GOT3 (cell line): ENCODE measurements at places on chromosomes 1 and 21.
A peak's percentile ranks its signal among the peaks of the same experiment; 100 is the strongest.

DNA sequence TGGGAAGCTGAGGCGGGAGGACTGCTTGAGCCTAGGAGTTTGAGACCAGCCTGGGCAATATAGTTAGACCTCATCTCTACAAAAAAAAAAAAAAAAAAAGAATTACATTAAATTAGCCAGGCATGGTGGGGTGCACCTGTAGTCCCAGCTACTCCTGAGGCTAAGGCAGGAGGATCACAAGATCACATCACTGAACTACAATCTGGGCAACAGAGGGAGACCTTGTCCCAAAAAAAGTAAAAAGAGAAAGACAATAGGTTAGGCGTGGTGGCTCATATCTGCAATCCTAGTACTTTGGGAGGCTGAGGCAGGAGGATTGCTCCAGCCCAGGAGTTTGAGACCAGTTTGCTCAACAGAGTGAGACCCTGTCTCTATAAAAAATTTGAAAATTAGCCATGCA lies 130.3 kb downstream of the TIAM1 start:
- no peak for DNase-seq

DNA sequence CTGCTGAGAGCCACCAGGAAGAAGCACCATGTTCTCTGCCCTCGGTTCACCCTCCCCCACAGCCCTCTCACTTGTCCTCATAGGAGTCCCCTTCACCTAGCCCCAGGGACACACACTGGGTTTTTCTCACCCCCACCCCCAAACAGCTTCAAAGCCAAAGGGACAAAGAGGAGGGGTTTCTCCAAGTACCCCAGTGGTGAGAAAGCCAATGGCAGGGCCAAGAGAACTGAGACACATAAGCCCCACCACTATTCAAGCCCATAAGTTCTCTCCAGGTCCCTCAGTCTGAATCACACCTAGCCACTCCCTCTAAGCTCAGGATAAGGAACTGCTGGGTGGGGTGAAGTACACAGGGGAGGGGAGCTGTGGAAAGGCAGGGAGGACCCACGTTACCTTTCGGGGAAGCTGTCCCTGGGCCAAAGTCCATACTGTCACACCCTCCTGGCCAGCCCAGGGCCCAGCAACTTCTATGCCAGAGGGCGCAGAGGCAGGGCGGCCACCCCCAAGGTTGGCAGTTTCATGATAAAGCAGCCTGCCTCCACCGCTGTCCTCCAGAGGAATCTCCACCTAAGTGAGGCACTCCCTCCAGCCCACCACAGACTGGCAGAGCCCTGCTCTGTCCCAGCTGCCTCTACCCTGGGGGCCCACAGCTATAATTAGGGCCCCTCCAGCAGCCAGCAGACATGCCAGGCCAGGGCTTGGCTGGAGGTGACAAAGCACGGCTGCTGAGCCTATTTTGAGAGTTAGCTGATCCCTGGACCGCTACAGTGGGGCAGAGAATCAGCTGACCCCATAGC lies 39.0 kb upstream of the PPP1R15B start:
- DNase-seq: no peak

- no peak for DNase-seq
Observed at GRCh38 chr1:63968663-63969440, 195.0 kb downstream of the ROR1 start.

DNA sequence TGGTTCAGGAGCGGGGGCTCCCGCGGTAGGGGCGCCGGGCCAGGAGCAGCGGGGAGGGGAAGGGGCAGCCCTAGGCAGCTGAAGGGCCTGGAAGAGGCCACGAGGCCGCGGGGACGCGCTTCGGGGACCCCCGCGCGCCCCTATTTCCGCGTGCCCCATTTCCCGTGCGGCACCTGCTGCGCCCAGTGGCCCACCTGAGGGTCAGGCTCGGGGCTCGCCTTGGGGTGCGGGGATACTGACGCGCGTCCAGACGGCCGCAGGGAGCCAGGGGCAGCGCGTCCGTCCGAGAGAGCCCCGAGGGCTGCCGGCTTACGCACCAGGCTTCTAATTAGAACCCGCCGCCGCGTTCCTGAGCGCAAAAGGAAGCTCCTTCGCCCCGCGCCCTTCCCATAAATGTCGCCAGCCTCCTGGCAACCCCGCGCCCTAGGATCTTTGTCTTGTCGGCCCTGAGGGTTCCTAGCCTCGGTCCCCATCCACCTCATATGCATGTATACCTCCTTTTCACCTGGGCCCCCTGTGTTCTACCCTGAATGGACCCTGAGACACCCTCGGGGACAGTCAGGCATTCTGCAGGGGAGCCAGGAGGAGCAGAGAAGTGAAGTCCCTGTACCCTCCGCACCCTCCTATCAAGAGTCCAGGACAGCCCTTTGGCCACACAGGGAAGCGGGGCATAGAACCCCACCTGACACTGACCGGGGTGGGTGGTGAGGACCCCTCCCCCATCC lies 1.8 kb downstream of the WNT3A start:
- no peak for DNase-seq

DNA sequence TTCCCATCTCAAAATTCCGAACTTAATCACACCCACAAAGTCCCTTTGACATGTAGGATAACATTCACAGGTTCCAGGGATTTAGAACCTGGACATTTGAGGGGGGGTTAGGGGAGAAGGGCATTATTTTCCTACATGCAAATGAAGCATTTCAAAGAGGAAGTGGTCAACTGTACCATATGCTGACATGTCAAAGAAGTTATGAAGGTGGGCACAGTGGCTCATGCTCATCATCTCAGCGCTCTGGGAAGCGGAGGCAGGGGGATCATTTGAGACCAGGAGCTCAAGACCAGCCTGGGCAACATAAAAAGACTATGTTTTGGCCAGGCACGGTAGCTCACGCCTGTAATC lies 35.7 kb downstream of the PTP4A2 start:
- DNase-seq: no peak

DNA sequence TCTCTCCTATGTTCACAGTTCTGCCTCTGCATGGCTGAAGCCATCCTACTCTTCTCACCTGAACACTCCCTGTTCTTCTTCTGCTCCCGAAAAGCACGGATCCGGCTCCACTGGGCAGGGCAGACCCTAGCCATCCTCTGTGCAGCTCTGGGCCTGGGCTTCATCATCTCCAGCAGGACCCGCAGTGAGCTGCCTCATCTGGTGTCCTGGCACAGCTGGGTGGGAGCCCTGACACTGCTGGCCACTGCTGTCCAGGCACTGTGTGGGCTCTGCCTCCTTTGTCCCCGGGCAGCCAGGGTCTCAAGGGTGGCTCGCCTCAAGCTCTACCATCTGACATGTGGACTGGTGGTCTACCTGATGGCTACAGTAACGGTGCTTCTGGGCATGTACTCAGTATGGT lies 1.8 kb downstream of the CYB561D1 start:
- DNase-seq: no peak

DNA sequence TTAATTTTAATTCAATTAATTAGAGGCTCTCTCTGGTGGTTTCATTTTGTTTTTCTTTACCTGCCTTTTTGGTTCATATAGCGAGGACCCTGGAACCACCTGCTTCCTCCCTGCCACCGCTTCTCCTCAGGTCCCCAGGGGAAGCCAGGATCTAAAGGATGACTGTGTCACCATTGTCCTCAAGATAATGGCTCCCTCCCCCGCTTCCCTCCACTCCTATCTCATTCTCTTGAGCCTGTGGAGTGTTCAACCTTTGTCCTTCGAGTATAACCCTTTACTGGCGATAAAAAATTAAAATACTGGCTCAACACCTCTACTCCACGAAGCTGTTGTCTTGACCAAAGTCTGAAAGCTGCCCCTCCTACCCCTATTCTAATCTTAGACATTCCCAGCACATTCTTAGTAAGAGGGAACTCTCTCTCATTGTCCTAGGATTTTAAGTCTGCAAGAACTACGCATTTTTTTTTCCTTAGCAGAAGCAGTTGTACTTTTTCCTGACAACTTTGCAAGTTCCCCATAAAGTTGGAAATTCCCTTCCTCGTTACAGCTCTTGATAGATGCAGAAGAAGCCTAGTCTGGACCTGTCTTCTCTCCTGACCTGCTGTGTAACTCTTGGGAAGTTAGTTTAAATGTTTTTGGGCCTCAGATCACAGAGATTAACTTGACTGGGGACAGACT lies 12.6 kb upstream of the MAPKAPK2 start:
- DNase-seq: no peak

DNA sequence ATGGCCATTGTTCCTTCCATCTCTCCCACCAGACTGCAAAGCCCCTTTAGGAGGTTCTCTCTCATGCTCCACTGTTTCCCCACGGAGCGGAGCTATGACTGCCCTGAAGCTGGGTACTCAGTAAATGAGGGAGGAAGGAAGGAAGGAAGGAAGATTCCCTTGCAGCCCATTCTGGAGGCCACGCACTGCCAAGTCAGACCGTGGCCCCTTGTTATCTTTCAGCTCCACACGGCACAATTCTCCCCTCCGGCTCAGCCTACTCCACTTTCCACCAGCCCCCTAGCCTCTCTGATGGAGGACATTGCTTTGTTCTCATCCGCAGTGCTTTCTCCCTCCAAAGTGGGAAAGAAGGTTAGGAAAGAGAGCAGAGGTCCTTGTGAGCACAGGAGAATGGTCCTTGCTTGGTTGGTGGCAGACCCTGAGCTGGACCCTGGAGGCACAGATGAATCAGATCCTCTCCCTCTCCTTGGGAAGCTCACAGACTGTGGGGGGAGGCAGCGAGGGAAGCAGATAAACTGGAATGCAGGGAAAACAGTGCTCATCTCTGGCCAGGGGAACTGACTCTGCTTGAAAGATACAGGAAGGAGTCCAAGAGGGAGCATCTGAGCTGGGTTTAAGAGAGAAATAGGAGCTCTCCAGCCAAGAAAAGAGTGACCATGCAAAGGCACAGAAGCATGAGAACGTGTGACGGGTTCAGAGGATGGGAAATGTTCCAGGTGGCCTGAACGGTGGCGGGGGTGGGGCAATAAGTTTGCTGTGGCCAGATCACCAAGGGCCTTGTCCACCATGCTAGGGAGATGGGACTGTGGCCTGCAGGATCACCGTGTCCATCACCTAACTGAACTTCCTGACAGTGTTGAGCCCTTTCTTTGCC lies 52.6 kb downstream of the GLIS1 start:
- no peak for DNase-seq

DNA sequence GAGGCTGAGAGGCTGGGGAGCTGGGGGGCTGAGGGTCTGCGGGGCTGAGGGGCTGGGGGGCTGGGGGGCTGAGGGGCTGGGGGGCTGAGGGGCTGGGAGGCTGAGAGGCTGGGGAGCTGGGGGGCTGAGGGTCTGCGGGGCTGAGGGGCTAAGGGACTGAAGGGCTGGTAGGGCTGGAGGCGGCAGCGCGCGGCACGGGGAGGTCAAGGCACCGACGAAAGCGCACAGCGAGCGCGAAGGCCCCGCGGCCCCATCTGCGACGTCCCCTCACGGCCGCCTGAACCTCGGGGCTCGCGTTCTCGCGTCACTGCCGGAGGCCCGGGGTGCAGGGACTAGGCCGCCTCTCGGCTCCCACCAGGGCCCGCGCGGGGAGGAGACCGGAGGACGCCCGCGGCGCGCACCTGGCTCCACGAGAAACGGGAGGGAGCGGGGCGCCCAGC lies 356 bp downstream of the INTS11 start:
- no peak for DNase-seq

DNA sequence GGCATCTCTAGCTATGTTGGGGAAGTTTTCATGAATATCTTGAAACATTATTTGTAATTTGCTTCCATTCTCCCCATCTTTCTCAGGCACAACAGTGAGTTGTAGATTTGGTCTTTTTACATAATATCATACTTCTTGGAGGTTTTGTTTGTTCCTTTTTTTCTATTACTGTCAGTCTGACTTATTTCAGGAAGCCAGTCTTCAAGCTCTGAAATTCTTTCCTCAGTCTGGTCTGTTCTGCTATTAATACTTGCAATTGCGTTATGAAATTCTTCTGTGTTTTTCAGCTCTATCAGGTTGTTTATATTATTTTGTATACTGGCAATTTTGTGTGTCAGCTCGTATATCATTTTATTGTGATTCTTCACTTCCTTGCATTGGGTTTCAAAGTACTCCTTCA lies 424.6 kb upstream of the PTBP2 start:
- no peak for DNase-seq

DNA sequence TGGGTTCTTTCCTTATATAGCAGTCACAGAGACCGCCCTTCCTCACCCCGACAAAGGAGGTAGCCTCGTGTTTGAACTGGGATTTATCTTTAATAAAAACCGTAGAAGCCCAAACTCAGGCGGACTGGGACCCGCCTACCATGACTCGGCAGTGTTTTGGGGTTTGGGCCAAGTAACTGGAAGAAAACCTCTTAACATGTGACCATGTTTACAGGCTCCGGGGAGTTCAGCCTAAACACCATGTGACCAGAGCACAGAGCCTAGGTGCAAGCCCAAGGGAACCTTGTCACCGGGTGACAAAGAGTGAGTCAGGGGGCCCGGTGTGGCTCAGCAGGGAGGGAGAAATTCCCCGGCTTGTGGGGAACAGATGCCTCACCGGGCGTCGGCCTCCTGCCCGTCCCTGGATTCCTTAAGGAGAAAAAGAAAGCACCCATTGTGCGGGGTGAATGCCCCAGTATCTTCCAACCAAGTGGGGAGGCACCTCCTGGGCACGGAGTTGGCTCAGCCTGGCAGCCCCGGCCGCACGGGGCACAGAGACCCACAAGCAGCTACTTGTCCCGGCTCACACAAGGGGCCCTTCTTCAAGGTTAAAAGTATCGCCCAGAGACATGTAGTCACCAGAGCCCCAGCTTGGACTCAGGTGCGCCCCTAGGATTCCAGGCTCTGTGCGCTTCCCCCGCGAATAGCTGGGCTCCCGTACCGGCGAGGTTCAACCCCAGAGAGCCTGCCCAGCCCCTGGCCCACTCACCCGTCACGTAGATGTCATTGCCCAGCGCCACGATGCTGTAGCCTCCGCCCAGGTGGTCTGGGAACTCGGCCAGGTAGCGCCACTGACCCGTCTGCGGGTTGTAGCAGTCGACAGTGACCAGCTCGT lies 1.4 kb downstream of the KLHL21 start:
- DNase-seq: peak; percentile 71

DNA sequence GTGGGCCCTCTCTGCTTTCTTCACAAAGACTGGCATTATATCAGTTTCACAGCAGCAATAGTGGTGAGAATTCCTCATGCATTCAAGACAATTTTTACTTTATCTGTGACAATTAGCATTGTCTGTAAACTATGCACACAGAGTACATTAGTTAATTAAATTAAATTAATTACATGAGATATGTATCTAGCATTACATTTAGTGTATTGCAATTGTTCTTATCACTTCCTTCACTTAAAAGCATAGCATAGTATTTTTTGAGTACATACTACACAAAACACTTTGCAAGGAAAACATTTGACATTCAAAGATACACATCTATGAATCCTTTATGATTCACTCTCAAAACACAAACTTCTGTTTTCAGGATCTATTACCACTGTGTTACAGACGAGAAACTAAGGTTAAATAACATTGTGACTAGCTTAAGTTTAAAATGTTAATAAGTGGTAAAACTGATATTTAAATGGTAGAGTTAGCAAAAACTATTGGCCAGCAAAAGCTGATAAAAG lies 1542.6 kb downstream of the PLA2G4A start:
- no peak for DNase-seq
